ENCODE measurements at places on chromosomes 4 and X.

- no peak for DNase-seq
Observed at GRCh38 chrX:115521741-115522140, 39.2 kb upstream of the PLS3 start.

GRCh38 chrX:15903186-15903681 lies 48.6 kb upstream of the AP1S2 start:
- no peak for DNase-seq

DNA sequence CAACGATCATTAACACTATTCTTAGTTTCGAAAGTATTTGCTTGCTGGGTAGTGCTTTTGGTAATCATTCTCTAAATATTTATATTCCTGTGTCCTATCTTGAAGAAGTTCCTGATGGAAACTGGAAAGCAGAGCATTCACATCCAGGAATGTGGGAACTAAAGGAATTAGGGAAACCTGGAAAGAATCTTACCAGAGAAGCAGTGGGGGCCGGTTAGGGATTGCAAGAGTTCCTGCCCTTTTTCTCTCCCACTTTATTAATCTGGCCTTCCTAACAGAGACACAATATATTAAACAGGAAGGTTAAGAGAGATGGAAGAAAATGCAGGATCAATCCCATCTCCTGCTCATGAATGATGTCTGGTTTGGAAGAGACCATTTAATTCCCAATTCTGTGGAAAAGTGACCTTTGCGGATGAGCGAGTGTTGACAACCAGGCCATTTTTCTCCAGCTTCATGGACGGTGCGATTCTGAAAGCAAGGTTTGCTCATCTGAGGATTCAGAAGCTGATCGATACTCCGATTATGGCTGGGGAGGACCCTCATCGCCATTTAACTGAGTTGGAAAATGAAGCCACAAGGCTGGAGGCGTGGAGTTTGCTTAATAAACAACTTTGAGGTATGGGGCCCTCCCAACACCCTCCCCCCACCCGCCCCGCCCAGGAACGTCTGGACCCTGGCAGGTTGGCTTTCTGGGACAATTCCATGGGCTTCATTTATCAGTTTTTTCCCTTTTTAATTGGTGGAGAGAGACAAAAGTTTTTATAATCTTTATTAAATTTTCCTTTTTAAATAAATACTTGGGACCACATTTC lies 52.3 kb downstream of the C4orf51 start:
- DNase-seq = no peak

DNA sequence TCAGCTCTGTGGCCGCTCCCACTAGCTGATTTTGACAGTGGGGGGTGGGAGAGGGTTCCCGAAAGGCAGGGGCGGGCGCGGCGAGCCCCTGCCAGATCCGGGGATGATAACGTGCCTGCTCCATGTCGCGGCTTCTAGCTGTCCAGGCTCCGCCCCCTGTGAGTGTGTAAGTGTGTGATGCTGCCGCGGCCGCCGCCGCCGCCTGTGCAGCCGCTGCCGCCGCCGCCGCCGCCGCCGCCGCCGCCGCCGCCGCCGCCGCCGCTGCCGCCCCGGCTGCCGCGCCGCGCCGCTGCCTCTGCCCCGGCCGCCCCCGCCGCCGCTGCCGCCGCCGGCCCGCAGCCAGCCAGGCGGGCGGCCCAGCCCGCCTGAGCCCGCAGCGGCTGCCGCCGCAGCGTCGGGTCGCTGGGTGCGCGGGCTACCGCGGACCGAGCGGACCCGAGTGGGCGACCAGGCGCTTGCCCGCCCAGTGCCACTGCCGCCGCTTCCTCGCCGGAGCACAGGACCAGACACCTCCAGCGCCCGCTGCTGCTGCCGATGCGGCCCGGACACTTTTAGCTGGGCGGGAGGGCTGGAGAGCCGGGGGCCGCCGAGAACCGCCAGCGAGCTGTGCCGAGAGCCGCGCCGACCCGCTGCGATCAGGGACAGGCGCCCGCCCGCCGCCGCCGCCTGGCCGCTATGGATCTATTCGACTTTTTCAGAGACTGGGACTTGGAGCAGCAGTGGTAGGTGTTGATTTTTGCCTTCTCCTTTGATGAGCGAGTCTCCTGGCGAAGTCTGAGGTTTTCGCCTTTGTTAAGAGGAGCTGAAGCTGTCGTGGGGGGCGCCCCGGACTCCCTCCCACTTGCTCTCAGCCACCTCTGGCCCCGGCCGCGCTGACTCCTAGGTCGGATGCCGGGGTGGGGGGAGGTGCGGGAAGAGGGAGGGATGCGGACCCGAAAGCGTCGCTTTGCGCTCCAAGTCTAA lies at the start of gene AFF2:
TSS of gene AFF2 (plus strand) at position 195 of the 963 bp plus-strand sequence. CDS start at position 676, 481 bp downstream.
- peak; percentile 18 for DNase-seq
